Cardiac ventricle fibroblast (primary cell): ENCODE measurements at places on chromosomes 16 and 17. TPM values are rescaled to one million over a fixed set of nuclear protein-coding genes. Genes with fewer than 3 reads are reported as not detected.

The RNF112 gene
- total RNA-seq: 1.9 and 3.4 TPM in 2 replicates

The TBC1D26 gene
- not detected in 2 replicates for total RNA-seq

The SLFN13 gene
- 2.0 and 2.4 TPM in 2 replicates for total RNA-seq

The SOX15 gene
- total RNA-seq: 0.20 and 0.25 TPM in 2 replicates

The CORO1A gene
- 0.15 and 1.3 TPM in 2 replicates for total RNA-seq

The SLC2A4 gene
- 0.05 TPM in 1 of 2 replicates, not detected in the other for total RNA-seq

The HEXIM2 gene
- total RNA-seq: 3.9 and 12.4 TPM in 2 replicates

The ADAD2 gene
- total RNA-seq: not detected in 2 replicates

The KRT20 gene
- not detected in 2 replicates for total RNA-seq

The SLC13A2 gene
- not detected in 2 replicates for total RNA-seq

The DBF4B gene
- 1.0 and 1.4 TPM in 2 replicates for total RNA-seq

The HBA1 gene
- 11.8 TPM in 1 of 2 replicates, not detected in the other for total RNA-seq

The RNF227 gene
- 1.1 and 2.6 TPM in 2 replicates for total RNA-seq

The GNG13 gene
- total RNA-seq: not detected in 2 replicates

The NFE2L1 gene
- 59.9 and 63.1 TPM in 2 replicates for total RNA-seq

The IGFALS gene
- total RNA-seq: not detected in 2 replicates

The TAT gene
- not detected in 2 replicates for total RNA-seq

The CHAD gene
- 0.10 TPM in 1 of 2 replicates, not detected in the other for total RNA-seq
